SW 1271 (cell line): ENCODE measurements at places on chromosomes 7 and 10.

DNA sequence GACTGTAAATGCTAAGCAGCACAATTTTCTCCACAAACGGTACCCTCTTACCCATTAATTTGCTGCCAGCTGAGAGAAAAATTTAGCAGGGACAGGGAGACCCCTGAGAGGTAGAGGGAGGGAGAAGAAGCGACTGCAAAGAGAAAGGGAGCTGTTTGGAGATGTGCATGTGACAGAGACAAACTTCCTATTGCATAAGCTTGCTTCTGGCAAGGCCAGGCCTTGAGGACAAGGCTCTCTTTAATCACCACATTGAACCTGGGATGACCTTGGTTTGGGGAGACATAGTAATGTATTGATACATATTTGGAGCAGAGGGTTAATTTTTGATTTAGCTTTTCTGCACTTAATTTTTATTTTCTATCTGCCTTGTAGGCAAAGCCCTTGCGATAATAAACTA, 31.1 kb upstream of the HIBADH start:
- DNase-seq = no peak

DNA sequence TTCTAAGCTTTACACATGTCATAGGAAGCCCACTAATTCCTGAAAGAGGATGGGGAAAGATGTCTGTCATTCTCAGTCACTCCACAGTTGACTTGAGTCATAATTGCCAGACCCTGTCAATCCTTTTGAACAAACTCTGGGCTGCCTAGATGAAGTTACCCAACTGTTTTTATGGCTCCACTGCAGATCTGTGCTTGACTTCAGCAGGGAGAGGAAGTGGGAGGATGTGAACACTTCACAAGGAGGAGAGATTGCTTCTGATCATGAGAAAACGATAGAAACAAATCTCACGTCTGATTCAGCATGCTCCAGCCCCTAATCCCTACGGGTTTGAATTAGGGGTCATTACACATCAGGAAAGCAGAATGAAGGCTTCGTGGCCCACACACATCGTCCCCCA, 596.6 kb upstream of the CELF2 start:
- no peak for DNase-seq

GRCh38 chr7:55512635-55513191, 59.6 kb downstream of the VOPP1 start:
- DNase-seq = no peak

DNA sequence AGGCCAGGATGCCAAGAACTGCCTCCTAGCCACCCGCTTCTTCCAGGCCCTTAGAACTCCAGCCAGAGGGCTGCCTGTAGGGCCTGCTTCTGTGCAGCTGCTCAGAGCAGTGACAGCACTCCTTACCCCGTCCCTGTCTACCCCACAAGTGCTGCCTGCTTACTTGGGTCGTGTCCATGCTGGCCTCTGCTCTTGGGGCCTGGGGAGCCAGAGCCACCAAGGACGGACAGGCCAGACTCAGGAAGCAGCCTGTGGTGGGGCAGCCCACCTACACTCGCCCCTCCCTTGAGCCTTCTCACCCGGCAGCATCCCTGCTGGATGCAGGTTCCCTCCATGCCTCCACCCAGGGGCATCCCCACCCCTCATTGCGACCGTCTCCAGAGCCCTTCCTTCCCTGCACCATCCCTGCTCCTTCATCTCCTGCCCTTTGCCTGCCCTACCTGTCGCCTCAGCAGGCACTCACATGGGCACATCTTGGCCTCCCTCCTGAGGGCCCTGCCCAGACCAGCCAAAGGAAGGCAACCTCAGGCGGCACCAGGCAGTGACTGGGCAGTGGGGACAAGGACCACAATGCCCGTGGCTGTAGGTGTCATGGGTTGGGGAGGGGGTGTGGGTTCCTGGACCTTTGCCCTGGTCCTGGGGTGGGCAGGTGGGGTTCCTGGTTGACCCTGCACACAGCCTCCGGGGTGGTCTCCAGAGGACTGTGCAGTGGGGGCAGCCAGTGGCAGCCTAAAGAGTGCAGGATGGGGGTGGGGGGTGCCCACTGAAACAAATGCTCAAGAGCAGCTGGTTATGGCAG, 78.0 kb upstream of the TNS3 start:
- no peak for DNase-seq

GRCh38 chr10:89563861-89564478, 28.6 kb upstream of the SLC16A12 start:
- peak; percentile 58 for DNase-seq

- DNase-seq = no peak
Measured at GRCh38 chr7:6501586-6502564, 49.4 kb downstream of the GRID2IP start.

GRCh38 chr10:71344154-71344925, 25.3 kb downstream of the SLC29A3 start:
- no peak for DNase-seq

GRCh38 chr10:62471711-62472110, 97.5 kb downstream of the ZNF365 start:
- DNase-seq = no peak

DNA sequence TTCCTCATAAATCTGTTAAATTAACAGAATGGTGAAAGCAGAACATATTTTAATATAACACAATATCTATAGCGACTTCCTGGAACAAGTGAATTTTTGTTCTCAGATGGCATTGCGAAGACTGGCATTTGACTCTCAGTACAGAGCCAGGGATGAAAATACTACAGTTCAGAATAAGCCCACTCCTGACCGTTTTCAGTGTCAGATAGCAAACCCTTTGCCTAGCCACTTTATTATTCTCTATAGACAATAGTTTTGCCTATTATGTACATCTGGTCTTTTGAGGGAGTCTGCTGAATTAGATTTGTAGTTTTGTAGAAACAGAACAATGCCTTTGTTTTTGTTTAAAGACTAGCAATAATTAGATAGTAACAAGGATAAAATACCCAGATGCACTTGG, 2.3 kb downstream of the MINPP1 start:
- no peak for DNase-seq

DNA sequence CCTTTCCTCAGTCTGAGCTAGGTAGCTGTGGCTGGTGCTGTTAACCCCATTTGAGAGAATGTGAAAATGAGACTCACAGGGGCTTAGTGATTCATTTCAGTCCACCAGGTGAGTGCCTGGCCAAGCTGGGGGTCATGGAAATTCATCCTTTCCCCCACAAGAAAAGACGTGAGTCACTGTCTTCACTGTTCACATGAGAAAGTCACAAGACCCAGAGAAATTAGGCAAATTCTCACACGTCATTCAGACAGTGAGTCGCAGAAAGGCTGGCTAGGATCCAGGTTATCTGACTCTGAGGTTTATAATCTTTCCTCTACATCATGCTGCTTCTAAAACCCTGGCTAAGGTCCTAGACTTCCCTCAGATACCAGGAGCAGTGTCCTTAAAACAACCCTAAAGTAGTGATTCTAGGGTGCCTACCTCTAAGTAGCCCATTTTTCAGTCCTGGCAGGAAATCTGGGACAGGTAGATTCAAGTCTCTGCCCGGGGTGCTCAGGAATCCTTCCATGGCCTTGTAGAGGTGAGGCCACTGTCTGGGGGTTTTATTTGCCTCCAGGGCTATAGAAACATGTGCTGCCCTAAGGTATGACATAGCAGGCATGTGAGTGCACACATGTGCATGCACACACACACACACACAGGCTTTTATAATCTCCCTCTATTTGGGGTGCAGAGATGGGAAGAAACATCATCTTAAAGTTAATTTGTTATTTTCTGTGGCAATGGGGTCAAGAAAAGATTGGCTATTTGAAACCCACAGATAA, 427.9 kb upstream of the CELF2 start:
- DNase-seq = no peak

DNA sequence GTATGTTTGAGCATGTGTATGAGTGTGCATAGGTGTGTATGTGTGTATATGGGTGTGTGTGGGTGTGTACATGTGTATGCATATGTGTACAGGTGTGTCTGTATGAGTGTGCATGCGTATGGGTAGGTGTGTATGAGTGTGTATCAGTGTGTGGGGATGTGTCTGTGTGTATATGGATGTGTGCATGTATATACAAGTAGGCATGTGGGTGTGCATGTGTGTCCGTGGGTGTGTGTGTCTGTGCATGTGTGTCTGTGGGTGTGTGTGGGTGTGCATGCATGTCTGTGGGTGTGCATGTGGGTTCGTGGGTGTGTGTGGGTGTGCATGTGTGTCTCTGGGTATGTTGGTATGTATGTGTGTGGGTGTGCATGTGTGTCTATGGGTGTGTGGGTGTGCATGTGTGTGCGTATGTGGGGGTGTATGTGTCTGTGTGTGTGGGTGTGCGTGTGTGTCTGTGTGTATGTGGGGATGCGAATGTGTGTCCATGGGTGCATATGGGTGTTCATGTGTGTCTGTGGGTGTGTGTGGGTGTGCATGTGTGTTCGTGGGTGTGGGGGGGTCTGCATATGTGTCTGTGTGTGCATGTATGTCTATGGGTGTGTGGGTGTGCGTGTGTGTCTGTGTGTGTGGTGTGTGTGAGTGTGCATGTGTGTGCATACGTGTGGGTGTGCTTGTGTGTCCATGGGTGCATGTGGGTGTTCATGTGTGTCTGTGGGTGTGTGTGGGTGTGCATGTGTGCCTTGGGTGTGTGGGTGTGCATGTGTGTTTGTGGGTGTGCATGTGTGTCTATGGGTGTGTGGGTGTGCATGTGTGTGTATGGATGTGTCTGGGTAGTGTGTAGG, 20.6 kb downstream of the EMX2 start:
- DNase-seq = no peak

DNA sequence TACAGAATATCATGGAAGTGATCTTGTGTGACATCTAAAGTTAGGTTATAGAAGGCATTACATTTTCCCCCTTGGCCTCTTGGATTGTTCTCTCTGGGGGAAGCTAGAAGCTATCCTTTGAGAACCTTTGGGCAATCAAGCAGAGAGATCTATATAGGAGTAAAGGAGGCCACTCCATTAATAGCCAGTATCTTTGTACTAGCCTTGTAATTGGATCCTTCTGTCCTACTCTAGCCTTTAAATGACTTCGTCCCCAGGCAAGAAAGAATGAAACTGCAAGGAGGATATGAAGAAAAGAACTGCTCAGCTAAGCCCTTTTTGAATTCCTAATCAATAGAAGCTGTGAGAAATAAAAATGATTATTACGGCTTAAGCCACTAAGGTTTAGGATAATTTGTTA, 230.9 kb downstream of the AGMO start:
- DNase-seq = no peak
